COR-L47 (cell line): ENCODE measurements at places on chromosomes 3 and 15.

GRCh38 chr3:194673761-194674160 is 1.8 kb upstream of the LSG1 start:
- no peak for DNase-seq

DNA sequence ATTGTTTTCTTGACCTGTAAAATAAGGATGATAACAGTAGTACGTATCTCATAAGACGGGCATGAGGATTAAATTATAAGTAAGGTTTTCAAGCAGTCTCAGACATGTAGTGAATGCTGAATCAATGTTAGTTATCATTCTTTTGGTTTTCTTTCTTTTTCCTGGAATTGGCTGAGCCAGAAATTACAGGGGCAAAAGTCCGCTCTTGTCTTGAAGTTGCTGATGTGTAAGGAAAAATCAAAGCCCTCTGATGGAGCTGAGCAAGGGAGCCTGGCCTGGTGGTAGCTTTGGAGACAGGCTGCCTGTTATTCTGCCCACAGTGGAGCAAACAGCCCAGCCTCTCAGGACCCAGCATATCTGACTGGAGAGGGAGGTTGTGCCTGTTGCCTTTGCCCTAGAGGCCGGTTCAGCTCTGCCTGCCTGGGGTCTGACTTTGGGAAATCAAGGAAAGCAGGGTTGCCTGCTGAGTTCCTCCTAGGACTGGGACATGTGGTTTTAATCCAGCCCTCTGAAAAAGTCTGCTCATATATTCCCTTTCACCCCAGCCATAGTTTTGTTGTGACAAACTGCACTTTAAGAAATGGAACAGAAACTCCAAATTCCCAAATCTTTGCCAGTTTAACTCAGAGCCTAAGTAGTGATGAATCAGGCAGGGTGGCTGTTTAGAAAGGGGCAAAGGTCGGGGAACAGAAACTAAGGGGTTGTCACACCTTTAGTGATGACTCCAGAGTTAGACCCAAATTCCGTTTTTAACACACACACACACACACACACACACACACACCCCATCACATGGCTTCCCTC is 40.1 kb downstream of the GASK1A start:
- DNase-seq, result no peak

- no peak for DNase-seq
These were observed 29.2 kb downstream of the ILDR1 start for GRCh38 chr3:121992601-121993560.

DNA sequence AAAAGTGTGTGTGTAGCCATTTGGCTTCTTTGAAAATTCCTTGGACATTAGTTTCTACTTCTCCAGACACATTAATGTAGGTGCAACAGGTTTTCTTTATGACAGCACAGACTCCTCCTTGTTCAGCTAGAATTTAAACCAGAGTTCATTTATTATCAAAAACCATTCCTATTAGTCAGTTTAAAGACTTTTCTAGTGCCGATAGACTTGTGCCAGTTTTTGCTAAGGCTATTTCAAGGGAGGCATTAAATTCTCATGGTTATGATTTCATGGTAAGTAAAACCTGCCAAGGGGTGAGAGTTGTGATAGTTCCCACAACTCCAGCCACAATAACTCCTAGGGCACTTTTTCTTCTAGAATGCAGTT is 20.6 kb upstream of the SENP7 start:
- no peak for DNase-seq

DNA sequence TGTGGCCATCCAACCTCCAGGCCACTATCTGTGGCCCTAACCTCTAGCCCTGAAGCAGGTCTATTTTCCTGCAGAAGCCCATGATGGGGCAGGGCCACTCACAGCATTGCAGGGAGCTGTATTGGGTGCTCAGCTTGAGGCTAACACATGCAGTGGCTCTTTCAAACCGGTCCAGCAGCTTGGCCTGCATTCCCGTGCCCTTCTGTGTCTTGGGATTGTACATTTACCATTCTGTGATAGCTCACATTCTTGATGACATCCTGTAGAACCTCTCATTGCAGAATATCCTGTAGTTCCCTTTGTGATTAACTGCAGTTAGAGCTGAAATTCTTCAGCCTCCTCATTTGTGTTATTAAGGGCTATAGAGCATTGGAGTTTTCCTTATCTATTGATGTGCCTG is 60.8 kb upstream of the ANKRD34C start:
- DNase-seq, result no peak

DNA sequence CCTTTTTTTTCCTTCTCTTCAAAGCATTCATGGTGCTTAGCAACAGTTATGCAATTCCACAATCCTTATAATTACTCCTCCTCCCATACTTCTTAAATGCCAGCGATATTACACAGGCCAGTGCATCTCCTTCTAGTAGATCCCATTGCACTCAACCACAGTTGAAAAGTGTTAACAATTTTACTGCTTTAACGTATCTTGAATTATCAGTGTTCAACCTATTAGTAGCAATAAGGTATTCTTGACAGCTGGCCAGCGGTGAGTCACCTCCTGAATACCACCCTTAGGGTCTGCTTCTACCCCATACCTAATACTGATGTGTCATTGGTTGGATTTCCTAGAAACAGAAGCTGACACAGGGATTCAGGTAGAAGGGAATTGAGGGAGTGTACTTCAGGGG is 24.0 kb upstream of the TEX9 start:
- DNase-seq, result no peak
